Activated CD8-positive, alpha-beta memory T cell treated with anti-CD3 and anti-CD28 coated beads for 48 hours (primary cell): ENCODE measurements at places on chromosomes 16 and 17.

DNA sequence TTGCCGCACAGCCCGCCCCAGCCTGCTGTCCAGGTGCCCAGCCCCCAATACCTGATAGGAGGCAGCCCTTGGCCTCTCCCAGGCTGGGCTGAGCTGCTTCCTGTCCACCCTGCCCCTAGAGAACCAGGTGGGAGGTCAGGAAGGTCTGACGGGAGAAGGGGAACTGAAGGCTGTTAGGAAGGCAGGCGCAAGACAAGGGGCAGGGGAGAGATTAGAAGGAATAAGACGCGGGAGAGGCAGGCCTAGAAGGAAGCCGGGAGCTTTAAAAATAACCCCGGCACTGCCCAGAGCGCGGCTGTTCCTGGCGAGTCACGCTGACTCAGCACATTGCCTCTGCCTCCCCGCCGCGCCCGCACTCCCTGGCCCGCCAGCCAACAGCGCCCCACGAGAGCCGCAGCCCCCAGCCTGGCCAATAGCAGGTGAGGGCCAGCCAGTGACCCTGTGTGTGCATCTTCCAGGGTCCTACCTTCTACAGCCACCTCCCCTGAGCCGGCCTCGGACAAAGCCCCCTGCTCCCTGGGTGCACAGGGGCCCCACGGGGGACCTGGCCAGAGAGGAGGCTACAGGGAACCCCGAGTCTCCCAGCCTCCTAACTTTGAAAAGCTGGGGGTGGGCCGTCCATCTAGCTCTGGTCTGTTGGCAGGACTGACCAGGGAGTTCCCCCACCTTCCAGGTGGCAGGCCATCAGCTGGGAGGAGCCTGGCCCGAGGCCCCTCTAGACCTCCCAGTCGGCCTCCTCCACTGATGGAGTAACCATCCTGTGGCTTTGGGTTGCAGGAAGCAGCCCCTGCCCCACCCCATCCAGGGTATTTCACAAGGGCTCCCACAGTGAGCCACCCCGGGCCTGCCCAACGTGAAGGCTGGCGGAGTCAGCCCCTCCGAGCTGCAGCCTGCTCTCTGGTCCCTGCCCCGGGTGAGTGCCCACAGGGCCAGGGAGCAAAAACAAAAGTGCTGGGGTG, 4.0 kb downstream of the MAFG start:
- no peak for DNase-seq

DNA sequence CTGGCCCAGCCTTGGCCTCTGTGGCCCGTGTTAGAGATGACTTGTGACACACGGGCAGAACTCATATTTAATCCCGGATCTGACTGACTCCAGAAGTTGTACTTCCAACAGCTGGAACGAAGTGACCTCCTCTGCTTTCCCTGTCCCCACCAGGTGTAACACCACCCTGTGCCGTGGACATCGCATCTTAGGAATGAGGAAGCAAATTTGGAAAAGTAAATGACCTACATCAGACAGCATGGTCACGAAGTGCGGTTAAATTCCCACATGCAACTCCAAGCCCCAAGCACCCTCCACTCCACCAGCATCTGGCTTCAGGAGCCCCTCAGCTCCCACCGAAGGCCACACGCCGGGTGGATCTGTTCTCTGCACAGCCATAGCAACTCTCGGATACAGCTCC, 2.9 kb downstream of the TK1 start:
- no peak for DNase-seq

DNA sequence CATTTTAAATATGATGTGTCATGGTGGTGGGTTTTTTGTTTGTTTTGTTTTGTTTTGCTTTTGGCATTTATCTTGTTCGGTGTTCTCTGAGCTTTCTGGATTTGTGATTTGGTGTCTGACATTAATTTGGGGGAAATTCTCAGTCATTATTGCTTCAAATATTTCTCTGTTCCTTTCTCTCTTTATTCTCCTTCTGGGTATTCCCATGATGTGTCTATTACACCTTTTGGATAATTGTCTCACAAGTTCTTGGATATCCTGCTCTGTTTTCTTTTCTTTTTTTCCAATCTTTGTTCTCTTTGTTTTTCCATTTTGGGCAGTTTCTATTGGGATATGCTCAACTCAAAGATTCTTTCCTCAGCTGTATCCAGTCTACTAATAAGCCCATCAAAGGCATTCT, 88.5 kb downstream of the MARCHF10 start:
- DNase-seq, result no peak

GRCh38 chr17:54948380-54948779, 20.1 kb downstream of the COX11 start:
- DNase-seq, result no peak

GRCh38 chr16:78749745-78750268, 650.4 kb downstream of the WWOX start:
- DNase-seq, result no peak
